ENCODE measurements at places on chromosomes 16 and 17.

GRCh38 chr17:83050651-83051395 is 28.6 kb upstream of the METRNL start:
- no peak for DNase-seq

- DNase-seq = no peak
Measured at GRCh38 chr17:82657926-82658325, 9.7 kb upstream of the WDR45B start.

DNA sequence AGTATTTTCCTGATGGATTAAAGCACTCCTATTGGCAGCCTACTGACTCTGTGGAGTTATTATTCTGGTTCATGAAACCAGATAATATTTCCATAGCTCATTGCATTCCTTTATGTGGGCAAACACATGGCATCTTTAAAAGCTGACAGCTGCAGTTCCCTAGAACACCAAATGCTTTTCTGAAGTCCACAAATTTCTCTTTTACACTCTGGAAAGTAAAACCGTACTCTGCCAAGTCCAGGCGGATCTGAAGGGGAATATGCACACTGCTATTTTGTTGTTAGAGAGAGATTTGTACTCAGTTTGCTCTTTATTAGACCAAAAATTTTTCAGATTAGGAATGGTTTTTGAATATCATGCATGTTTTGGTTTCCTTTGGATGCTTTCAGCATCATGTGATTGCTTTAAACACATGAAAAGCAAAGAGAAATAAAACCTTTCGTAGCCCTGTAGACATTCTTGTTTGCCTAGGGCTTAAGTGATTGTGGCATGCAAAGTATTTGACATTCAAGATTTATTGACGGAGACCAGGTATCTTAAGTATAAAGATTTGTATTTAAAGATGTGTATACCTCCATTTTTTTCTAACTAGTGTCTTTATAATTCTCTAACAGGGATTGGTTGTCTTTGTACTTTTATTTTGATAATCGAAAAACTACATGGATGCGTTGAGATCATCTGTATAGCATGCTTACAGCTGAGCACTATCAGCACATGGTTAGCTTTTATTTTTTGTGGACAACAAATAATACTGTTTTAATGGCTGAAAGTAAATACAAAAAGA is 19.5 kb downstream of the SEC14L1 start:
- DNase-seq = no peak

GRCh38 chr17:47693731-47694580 is at the start of gene TBKBP1:
Gene TBKBP1, plus strand, starts transcription at chr17:47694161. Its CDS starts 1,952 bp downstream, at chr17:47696113.
- peak; percentile 33 for DNase-seq

DNA sequence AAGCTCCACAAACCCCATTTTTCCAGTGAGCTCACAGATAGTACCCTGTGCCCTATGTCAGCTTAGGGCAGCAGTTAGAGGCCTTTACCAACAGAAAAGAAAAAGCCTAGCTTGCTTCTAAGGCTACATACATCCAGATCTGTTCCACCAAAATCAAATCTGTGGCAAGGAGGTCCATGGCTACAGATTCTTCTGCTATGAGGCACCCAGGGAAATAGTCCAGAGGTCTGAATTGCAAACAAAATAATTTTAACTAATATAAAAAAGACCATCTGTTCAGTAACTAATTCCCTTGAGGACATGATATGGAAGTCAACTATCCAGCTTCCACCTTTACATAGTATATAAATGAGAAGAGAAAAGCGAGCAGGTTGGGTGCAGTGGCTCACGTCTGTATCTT is 129.3 kb downstream of the PARN start:
- DNase-seq = no peak

GRCh38 chr17:40097931-40098845 is 2.2 kb downstream of the NR1D1 start:
- DNase-seq = peak; percentile 76

GRCh38 chr16:85429776-85430522 is 183.2 kb upstream of the GSE1 start:
- DNase-seq = no peak

DNA sequence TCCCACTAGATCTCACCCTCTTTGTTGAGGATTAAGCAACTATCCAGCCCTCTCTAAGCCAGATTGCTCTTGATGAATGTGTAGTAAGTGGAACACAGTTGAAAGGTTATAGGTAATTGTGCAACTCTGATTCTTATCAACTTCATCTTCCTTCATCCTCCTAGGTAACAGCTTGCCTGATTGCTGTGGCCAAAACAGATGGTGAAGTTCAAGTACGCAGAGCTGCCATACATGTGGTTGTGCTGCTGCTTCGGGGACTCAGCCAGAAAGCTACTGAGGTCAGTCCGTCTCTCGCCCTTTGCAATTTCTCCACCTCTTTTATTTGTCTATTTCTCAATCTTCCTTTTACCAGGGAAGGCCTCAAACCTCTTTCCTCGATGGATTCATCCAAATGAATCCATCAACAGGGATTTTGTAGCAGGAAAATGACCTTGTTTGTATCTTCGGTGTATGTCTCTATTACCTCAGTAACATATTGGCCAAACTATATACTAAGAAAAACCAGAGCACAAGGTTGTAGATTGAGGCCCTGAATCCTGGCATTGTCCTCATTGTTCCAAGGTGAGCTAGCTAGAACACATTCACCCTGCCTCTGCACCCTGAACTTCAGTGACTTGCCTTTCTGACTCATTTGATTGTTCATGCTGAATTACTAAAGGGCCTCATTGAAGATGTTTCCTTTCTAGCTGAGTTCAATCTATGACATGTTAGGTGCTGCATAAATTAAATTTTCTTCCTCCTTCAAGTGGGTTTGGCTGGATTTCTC is 65.1 kb upstream of the HAS3 start:
- DNase-seq = peak; percentile 61

- DNase-seq = no peak
Measured at GRCh38 chr16:85321509-85322271, 209.4 kb upstream of the CIBAR2 start.

GRCh38 chr16:88447881-88448280 is 5.2 kb upstream of the ZFPM1 start:
- no peak for DNase-seq

- no peak for DNase-seq
Measured at GRCh38 chr17:77515227-77515626, 374.5 kb downstream of the SEC14L1 start.

- DNase-seq = no peak
Measured at GRCh38 chr16:1109648-1110047, 13.6 kb upstream of the C1QTNF8 start.

DNA sequence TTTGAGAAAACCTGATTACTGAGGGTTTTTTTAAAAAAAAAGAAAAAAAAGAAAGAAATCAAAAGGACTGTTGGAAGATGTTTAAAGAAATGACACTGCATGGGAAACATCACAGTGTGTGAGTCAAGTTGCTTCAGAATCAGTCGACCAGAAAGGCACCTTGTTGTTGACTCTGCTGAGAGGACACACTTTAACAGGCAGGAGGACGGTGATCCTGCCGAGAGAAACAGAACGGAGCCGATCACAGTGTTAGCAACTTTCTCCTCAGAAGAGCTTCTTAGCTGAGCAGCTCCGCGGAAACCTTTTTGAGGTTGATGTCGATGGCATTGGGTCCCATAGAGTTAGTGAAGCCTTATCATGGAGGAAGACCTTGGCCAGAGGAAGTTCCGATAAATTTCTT is 538.7 kb downstream of the RBFOX1 start:
- DNase-seq = no peak

DNA sequence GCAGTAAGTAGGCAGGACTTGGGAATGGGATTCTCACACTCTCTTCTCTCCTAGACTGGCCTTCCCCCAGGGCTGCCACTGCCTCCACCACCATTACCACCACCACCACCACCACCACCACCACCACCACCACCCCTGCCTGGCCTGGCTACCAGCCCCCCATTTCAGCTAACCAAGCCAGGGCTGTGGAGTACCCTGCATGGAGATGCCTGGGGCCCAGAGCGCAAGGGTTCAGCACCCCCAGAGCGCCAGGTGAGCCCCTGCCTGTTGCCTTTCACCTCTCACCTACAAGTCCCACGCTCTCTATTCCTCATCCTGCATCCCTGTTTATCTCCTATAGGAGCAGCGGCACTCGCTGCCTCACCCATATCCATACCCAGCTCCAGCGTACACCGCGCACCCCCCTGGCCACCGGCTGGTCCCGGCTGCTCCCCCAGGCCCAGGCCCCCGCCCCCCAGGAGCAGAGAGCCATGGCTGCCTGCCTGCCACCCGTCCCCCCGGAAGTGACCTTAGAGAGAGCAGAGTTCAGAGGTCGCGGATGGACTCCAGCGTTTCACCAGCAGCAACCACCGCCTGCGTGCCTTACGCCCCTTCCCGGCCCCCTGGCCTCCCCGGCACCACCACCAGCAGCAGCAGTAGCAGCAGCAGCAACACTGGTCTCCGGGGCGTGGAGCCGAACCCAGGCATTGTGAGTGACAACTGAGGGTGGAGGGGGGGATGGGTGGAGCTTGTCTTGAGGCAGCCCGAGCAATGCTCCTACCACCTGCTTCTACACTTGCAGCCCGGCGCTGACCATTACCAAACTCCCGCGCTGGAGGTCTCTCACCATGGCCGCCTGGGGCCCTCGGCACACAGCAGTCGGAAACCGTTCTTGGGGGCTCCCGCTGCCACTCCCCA is 7.9 kb upstream of the TMEM88 start:
- no peak for DNase-seq

- DNase-seq = no peak
Measured at GRCh38 chr16:27424772-27425498, 23.0 kb downstream of the IL21R start.

DNA sequence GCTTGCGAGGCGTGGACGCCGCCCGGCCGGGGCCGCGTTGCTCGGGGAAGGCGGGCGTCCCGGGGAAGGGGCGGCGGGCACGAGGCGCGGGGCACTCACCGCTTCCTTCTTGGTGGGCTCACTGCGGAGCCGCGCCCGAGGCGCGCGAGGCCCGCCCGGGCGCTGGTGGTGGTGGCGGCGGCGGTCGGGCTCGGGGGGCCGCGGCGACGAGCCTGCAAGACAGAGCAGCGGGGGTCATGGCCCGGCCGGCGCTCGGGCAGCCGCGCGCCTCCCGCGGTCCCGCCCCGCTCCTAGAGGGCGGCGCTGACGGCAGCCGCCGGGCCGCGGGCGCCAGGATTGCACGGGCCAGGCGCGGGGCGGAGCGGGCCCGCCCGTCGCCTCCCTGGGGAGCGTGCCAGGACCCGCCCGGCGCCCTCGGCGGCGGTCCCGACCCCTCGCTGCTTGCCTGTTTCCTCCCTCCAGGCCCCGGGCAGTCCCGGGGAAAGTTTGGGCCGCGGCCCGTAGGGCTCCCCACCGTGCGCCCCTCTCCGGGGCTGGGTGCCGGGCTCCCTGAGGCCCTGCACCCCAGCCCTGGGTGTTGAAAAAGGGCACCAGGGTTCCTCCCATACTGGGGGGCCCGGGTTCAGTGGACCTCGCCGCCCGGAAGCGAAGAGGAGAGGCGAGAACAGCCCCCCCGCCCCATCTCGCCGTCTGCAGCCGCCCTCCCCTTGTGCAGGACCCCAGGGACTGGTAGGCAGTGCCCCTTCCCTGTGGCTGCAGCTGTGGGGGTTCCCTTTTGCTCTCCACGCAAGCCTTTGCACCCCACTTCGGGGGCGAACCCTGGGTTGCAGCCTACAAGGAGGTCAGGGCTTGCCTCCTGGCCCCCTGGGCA is at the start of gene C16orf74:
C16orf74 (minus strand) TSS at position 270 of the 871 bp plus-strand sequence. CDS start 15,879 bp downstream, outside the sequence.
- peak; percentile 66 for DNase-seq

Measured in RKO (cell line).